ENCODE measurements at places on chromosomes 7 and 10.

GRCh38 chr7:120272701-120273475 is at the start of gene KCND2:
Gene KCND2, plus strand, starts transcription at chr7:120273175.
- DNase-seq: peak; percentile 5

- DNase-seq: no peak
Measured at GRCh38 chr7:20116869-20117268, 100.3 kb downstream of the MACC1 start.

GRCh38 chr10:26727005-26727404 is 29.5 kb downstream of the PDSS1 start:
- DNase-seq: no peak

GRCh38 chr10:74056050-74056818 is 58.3 kb downstream of the VCL start:
- DNase-seq: no peak

DNA sequence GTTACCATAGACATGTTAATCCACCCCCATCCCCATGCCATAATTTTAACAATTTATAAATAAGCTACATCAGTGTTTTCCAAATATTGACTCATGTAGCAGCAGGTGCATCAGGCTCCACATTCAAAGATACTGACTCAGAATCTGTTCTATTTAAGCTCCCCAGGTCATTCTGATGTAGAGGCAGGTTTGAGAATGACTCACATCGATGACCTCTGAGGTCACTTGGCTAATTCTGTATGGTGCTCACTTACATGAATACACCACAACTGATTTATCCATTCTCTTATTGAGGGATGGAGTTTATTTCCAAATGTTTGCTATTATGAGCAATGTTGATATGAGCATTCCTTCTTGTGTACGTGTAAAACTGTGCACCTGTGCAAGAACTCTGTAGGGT is 1159.0 kb downstream of the TYW1 start:
- DNase-seq: no peak

DNA sequence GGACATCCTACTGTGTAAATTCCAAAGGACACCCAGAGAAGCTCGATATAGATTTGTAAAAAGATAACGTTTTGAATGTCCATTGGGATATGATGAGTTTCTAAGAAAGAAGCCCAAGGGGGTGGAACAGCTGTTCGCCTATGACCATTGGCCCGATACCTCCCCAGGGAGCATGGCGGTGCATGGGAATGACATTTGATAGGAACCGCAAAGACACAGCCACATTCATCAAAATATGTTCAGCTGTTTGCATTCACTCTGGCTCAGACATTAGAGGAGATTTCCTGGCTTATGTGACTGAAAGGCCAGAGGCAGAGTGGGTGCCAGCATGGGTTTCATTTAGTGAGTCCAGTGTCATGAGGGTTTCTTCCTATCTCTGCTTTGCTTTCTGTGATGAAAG is 56.0 kb upstream of the BAIAP2L1 start:
- no peak for DNase-seq

DNA sequence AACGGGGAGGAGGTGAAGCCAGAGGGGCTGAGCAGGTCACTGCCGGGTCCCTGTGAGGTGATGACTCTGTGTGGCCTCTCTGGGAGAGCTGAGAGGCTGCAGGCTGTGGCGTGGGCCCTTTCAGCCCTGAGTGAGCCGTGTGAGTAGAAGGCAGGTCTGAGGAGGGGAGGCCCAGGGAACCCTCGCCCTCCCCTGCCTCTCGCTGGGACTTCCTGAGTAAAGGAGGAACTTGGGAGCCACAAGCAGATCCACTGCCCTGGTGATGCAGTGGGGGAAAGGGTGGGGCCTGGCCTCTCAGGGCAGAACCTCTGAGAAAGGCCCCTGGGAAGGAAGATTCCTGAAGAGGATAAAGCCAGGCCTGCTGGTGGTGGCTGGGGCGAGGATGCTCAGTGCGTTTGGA is 22.8 kb downstream of the EEPD1 start:
- DNase-seq: no peak

Data from stimulated activated naive CD8-positive, alpha-beta T cell treated with anti-CD3 and anti-CD28 coated beads, Interleukin-15, Interleukin-2, amounts not matched to agents 100 U/mL and 50 U/mL, for 24 hours (primary cell).